Dermis microvascular lymphatic vessel endothelial cell (primary cell): ENCODE measurements at places on chromosomes 5 and 9.

DNA sequence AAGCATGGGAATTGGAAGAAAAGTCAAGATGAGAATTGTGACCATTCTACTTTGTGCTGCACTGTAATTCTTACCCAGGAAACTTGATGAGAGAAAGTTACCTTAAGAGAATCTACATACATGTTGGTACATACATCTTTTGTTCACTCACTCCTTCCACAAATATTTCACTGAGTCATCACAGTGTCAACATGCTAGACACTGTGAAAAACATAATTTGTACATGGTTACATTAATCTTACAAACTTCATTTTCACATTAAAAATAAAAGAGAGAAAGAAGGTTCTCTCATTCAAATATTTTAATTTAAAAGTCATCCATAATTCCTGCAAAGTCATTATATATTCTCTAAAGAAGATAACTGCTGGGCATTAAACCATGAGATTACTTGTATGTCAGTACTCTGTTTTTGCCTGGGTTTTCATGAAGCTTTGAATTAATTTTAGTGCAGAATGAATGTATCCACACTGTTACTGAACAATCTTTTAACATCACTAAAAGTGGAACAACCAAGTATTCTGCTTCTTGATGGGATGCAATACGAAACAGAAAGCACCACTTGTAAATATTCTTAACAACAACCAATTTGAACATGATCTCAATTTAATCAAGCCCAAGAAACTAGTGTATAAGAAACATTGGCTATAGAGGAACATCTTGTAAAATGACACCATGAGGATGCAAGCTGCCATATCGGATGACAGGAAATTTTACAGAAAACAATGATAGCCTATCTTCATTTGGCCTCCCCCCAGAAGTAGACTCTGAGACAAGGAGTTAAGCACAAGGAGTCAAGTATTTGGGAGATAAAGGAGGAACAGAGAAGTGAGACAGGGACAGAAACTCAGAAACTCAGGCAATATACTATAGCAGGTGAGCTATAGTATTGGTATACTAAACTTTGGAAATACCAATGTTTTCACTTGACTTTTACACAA lies 28.4 kb downstream of the ERP44 start:
- no peak for DNase-seq

DNA sequence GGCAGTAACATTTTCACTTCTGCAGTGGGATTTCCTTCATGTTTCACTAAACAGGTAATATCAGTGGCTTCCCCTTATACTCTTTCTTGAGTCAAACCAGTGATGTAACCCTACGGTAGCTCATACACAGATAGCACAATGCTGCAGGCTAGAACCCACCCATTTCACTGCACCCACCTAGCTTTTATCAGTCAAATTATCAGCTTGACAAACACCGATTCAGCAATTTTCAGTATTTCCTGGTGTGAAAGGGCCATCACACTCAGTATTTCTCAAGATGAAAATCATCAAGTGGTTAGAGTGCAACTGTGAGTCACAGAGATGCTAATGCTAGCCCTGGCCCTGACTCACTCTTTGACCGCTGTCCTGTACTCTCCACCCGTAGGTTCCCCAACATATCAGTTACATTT lies 242.3 kb upstream of the PTGER4 start:
- DNase-seq: no peak

- no peak for DNase-seq
These were observed 157.9 kb upstream of the ALDH1B1 start for GRCh38 chr9:38234479-38235170.

- no peak for DNase-seq
These were observed 31.7 kb upstream of the CSF1R start for GRCh38 chr5:150117945-150118560.

DNA sequence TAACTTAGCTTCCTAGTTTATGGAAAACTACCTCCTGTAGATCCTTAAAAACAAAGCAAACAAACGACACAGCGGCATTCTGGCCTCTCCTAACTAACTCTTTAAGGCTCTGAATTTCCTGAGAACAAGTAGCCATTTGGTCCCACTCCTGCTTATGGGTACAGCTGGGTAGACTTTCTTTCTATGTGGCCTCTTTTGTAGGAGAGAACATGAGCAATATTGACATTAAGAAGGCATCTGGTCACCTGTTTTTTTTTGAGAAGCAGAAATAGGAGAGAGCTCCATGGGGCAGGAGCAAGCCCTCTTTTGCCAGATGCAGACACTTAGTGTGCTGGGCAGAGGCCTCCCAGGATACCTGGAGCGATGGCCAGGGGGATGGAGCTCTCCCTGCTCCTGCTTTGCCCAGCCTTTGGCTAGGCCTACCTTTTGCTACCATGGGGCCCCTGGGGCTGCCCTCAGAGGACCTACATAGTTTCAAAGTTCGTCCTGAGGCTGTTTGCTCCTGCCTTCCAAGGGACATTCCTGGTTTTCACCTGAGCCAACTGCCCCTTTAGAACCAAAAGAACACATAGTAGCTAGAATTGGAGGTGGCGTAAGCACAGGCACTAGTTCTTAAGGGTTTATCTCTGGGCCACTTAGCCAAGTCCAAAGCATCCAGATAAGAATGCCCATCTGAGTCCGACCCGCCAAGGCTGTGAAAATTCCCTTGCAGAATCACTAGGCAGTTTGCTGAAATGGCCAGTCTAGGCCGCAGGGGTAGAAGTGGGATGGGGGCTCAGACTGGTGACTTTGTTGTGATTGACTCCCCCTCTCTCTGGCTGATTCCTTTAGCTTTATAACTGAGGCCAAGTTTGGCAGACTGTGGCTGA lies 2.4 kb upstream of the STC2 start:
- DNase-seq: no peak

DNA sequence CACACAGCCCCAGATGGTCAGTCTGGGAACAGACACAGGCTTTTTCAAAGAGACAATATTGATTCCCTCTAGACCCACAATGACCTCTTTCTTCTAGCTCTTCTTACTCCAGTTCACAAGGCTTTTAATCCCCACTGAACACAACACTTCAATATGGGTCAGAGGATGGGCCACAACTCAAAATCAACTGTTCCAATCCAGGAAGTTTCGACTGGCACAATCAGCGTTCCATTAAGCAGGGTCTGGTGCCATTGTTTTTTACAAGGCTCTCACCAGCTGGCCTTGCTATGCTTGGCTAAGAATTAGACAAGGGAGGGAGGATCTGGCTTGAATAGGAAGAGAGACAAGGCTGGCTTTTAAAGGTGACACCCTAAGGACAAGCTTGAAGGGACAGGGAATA lies 199.4 kb upstream of the SLC24A2 start:
- DNase-seq: no peak

DNA sequence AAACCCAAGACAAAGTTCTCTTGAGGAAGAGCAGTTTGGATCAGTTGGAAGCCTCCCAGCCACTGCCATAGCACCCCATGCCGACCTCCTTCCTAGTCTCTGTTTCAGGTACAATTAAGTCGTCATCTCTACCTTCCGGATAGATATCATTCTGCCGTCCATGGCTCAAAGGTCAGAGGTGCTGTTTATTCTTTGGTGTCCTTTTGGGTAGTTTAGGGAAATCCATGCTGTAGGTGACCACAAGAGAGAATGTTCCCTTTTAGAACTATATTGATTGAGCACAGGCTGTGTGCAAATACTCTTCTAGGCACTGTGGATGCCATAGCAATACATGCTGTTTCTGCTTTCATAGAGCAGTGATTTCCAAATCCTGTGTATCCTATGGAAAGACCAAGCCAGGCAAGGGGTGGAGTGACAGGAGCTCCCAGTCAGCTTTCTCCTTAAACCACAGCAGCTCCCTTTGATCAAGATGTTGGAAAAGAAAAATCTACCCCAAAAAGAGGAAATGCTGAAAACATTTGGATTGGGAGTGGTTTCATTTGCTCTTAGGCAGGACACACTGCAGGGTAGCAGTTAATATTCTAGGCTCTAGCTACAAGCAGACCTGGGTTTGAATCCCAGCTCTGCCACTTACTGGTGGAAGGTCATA lies 127.9 kb downstream of the PALM2AKAP2 start:
- no peak for DNase-seq

DNA sequence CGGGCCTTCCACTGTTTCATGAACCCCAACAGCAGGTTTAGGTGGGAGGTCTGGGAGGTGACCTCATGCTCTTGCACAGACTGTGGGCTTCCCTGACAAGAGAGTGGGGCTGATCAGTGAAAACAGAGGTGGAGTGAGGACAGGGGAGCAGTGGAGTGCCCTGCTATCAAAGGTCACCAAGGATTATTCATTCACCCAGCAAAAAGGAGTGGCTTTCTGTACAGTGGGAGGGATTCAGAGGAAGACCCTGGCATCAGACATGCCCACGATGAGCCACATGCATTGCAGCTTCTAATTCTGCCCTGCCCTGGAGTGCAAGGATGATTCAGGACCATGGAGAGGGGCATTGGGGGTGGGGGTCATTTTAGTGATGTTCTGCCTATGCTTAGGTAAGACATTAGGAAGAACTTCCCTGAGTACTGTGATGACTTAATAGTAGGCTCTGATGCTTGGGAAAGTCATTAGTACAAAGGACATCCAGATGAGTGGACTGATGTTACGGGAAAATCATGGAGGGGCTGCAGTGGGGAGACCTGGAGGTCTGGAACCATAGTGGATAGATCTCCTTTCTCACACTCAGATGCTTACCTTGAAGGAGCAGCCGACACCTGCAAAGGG lies 12.8 kb downstream of the TRAF1 start:
- peak; percentile 23 for DNase-seq

GRCh38 chr5:41903382-41903891 lies 707 bp upstream of the RIMOC1 start:
- DNase-seq: no peak

GRCh38 chr9:108469654-108470053 lies 386.1 kb downstream of the ACTL7B start:
- DNase-seq: peak; percentile 53

GRCh38 chr5:106675687-106676086 lies 995.0 kb downstream of the EFNA5 start:
- DNase-seq: no peak

DNA sequence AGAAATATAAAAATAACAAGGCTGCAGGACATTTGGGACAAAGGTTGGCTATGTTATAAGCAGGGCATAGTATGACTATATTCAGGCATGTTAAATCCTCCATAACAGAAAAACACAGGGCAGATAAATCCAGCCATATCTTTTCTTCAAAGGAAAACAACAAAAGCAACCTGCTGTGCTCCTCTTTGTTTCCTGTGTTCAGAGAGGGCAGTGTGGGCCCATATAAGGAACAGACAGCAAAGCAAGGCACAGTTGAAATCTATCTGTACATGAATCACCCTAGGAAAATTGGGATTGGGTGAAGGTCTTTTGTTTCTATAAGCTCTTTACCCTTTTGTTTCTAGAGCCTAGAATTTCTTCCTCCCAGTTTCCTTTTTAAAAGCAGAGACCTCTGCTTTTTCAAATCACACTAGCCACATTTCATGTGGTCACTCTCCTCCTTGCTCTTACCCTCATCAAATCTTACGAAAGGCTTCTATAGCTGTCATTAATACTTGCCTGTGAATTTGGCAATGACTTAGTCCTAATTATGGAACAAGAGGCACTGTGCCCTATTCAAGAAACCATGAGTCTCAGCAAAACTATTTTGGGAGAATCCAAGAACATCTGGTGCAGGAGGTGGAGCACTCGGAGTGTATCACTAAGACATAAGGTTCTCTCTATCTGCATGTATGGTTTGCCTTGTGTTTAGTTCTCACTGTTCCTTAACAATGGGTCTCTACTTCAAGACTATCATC lies 1.8 kb downstream of the GZMA start:
- DNase-seq: peak; percentile 9

GRCh38 chr9:127430415-127430814 lies 6.2 kb downstream of the ZNF79 start:
- DNase-seq: no peak
